Activated CD4-positive, alpha-beta T cell treated with anti-CD3 and anti-CD28 coated beads, Interleukin-2, amount 10 ng/mL, durations not matched to agents 7 days and 5 days (primary cell): ENCODE measurements at places on chromosomes 1 and 21.

- DNase-seq, result no peak
Observed at GRCh38 chr1:24202987-24203386, 15.9 kb upstream of the IFNLR1 start.

DNA sequence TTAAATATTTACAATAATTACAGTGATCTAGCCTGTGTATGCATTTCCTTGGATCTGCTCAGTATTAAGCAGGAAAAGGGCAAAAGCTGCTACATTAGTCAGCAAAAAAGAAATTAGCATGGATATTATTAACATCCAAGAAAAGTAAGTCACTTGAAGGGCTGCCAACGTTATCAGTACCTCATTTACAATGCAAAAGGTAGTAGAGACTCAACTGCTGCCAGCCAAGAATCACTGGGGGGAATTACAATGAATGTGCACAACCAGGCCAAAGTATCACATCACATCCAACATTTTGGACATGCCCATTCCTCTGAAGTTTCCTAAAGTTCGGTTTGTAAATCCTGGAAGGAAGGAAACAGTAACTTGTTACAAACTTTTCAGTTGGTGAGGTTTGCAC is 1.9 kb downstream of the CNN3 start:
- DNase-seq, result no peak

DNA sequence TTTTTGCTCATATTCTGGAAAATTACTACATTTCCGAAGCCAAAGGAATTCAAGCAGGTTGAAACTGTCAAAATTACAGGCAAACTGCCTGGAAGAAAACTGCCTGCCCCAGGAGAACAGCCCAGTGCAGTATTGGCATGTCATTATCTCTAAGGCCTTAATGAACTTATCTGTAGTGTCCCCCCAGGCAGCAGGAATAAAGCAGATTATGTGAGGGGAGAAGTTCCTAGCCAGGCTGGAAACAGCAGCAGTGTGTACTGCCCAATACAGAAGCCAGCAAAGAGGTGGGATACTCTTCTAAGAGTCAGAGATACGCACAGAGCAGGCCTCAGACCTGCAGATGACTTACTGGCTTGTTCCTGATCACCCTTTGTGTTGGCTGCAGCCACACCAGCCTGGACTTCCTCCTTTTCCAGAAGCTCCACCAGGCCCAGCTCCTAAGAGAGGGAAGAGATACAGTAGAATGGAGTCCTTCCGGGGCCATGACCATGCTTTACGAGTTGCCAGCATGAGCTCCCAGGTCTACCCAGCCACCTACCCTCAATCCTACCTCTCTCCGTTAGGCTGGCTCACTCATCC is 11.7 kb downstream of the IQGAP3 start:
- DNase-seq, result no peak

DNA sequence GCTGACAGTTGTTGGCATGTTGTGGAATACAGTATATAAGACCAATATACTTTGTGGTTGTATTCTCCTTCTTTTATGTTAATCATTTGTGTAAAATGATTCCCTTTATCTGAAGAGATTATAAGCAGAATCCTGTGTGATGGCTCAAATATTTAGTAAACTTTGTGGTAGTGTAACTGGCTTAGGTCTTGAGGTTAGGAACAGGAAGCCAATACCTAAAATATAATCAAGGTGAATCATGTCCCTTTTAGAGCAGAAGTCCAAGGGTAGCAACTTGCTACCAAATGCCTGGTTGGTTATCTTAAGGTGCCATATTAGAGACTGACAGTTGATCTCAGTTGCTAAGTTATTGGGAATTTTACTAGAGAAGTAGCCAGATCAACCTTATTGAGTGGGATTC is 398.5 kb upstream of the ADAMTS5 start:
- DNase-seq, result no peak

DNA sequence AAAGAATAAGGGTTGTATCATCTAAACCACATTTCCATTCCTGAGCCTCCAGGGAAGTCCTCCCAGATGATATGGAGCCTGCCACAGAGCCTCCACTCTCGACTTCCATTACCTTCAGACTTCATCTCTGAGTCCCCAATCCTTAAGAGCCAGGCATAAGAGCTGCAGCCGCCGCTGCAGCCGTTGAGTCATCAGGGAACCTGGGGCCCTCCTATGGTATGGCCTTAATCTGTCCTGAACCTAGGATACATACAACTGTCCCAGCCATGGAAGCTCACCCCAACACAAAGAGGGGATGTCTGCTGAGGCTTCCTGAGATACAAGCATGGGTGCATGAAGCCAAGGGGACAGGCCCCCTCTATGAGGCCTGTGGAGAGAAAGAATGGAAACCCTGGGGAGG is 16.3 kb downstream of the TAL1 start:
- DNase-seq, result no peak

- no peak for DNase-seq
Observed at GRCh38 chr1:234943836-234944402, 184.7 kb downstream of the TOMM20 start.

DNA sequence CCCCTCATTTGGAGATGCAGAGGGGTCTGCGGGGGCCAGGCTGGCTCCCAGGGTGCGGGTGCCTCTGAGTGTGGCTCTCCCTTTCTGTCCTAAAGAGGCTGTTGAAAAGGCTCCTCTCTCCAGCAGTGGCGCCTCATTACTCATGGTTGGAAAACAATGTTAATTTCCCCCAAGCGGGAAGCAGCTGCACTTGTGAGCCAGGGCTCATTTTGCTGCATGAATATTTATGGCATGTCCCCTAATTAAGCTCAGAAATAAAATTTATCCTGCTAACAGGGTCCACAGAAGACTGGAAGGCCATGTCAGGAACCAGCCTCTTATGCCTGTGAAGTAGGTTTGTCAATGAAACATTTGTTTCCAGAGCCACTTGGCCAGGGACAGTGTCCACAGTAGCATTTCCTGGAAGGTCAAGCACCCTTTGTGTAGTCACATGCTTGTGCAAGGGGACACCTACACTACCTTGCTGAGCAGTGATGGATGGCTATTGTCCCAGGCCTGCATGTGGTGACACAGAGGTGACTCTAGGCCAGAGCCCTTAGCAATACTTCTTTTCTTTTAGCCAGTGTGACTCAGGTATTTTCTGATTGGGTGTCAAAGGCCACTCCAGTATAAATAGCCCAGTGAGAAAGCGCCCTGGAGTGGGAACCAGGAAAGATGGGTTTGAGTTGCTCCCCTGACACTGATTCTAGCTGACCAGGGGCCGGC is 259.0 kb downstream of the FOXD2 start:
- no peak for DNase-seq

- no peak for DNase-seq
Observed at GRCh38 chr1:174880171-174880570, 119.6 kb upstream of the CACYBP start.

DNA sequence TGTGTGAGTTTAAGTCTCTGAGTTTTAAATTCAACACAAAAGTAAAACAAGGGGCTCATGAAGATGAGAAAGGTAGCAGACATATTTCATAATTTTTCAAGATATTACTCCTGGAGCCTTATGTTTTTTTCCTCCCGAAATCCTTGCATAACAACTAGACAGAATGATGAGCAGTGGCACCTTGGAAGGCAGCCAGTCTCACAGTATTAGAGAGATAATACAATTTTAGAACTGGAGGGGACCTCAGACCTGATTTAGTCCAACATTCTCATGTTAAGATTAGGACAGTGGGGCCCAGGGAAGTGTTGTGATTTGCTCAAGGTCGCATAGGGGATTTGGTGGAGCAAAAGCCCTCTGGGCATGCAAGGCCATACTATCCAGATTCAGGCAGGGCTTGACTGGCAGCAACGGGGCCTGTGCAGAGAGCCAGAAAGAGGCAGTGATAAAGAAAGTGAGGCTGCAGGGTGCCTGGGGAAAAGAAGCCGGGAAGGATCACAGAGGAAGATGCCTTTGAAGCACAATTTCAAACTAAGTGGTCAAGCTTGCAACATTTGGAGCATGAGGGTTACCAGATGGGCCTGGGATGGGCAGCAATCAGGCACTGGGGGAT is 31.4 kb upstream of the BCL9 start:
- DNase-seq, result no peak

- no peak for DNase-seq
Observed at GRCh38 chr1:227887697-227888403, 59.9 kb downstream of the WNT9A start.

- DNase-seq, result no peak
Observed at GRCh38 chr1:180265201-180265600, 35.1 kb downstream of the LHX4 start.

DNA sequence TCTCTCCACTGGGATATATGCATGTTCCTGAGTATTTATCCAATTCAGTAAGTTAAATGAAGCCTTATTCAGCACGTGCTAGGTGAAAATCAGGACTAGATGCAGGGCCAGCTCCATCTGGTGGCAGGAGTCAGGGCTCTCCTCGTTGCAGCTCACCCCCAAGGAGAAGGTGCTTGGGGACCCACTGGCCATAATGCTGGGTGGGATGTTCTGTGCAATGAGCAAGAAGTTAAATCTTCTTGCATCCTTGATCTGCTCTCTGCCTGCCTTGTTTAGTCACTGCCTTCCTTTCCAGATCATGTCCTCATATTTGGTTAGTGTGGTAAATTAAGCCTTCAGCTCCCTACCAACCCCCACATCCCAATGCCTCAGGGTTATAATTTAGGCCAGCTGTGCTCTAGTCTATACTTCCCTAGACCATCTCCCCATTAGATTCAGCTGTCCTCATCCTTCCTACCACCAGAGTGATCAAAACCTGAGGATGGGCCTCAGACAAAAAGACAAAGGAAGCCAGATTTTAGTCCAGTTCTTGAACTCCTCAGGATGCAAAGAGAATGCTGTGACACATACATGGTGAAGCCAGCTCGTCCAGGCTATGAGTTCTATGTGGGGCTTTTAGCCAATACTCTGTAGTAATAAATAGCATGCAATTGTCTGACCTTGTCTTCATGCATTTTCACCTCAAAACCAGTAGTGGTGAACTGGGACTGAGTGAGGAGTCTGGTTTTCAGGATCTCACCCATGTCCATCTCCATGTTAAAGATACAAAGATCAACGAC is 55.9 kb downstream of the SEC16B start:
- DNase-seq, result no peak

DNA sequence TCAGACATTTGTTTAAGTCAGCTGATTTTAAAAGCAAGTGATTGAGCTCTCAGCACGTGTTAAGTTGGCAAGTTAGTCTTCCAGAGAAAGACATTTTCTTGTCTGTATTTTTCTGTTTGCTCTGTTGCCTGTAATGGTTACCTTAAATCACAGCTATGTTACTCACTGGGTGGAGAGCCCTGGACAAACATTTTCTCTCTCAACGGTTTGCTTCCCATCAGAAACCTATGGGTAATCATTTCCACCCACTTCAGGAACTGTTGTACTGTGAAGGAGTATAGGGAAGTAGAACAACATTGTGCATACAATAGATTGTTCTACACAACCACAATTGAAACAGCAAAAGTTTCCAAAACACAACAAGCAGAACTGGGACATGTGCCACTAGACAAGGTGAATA is 113.9 kb upstream of the DPT start:
- no peak for DNase-seq

DNA sequence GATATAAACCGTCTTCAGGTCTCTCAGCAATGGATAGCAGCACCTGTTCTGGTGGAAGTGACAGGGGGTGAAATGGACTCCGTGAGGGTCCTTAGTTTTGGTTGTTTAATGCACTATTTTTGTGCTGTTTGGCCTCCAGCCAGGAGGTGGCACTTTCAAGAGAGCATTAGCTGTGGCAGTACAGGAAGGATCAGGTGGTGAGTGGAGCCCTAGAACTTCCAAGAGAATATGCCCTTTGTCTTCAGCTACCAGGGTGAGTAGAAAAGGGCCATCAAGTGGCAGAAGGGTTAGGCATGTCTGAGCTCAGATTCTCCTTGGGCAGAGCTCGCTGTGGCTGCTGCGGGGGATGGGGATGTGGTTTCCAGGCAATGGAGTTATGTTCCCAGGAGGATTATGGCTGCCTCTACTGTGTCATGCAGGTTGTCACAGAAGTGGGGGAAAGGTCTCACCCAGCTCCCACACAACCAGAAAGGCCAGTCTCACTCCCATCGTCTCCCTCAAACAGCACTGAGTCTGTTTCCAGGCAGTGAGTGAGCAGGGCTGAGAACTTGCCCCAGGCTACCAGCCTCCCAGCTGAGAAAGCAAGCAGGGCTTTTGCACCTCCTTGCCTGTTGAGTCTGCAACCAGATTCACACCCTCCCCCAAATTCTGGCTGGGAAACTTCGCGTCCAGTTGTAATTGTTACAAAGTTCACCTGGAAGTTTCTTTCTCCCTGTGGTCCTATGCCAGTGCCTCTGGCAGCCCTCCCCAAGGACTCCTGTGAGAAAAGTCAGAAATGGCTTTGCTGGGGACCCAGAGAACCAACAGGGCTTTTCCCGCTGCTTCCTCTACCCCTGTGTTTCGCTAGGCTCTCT is 39.1 kb upstream of the TTLL7 start:
- DNase-seq, result no peak

DNA sequence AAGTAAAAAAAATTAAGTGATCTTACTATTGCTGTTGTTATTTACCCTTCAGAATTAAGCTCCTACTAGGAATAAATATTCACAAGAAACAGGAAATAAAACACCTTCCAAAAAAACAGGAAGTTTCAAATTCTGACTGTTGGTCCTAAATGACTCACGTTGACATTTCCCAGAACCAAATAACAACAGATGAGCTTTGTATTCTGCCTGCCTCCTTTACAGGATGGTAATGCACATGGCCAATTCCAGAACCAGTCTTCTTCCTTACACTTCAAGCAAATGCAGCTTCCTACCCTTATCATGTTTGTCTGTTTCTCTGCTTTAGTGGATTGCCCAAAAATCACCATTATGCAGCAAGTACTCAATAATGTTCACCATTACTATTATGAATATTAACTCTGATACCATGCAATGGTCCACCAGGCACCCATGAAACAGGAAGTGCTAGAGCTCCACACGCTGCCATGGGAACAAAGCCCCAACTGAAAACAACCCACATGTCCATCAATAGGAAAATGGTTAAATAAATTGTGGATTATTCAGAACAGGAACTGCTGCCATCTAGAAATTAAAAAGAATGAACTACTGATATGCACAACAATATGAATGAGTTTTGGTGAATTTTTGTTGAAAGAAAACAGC is 8.9 kb downstream of the CASP9 start:
- no peak for DNase-seq

GRCh38 chr1:163372576-163372975 is 50.8 kb downstream of the NUF2 start:
- no peak for DNase-seq

DNA sequence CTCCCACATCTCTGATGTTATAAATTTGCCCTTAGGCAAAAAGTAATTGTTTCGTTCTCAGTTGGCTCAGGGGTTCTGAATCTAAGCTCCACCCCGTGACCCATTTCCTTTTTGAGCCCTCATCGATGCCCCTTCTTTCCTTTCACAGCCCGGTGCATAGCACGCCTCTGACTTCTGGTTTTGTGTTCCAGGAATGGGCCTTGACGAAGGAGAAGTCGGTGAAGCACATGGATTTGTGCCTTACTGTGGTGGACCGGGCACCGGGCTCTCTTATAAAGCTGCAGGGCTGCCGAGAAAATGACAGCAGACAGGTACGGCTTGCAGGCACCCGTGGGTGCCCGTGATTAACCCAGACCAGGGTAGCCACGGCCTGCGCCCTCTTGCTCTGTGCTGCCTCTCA is 151.9 kb downstream of the PGBD5 start:
- DNase-seq, result no peak

- no peak for DNase-seq
Observed at GRCh38 chr1:47761974-47762373, 235.2 kb downstream of the TRABD2B start.
